ENCODE measurements at places on chromosomes 12 and 14.
A peak's percentile ranks its signal among the peaks of the same experiment; 100 is the strongest.

- DNase-seq, result peak; percentile 2
Measured at GRCh38 chr14:44107156-44107555, 399.9 kb downstream of the FSCB start.

- DNase-seq, result no peak
Measured at GRCh38 chr12:52275686-52276085, 1.2 kb downstream of the KRT86 start.

GRCh38 chr12:31297572-31298514, 28.1 kb downstream of the SINHCAF start:
- DNase-seq, result no peak

GRCh38 chr14:63477556-63477955, 65.6 kb downstream of the PPP2R5E start:
- DNase-seq, result no peak

DNA sequence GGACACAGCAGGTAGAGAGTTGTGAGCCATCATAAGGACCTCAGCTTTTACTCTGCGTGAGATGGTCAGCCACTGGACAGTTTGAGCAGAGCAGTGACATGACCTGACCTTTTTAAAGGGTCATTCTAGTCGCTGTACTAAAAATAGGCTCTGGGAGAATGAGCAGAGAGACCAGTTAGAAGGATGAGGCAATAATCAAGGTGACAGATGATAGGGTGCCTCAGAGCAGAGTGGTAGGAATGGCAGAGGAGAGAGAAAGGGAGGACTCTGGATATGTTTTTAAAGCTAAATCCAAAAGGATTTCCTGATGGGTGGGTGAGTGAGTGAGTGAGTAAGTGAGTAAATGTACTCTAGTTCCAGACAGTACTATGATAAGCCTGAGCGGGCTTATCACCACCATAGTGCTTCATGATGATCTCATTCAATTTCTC, 83.6 kb upstream of the ARHGAP5 start:
- DNase-seq, result no peak

DNA sequence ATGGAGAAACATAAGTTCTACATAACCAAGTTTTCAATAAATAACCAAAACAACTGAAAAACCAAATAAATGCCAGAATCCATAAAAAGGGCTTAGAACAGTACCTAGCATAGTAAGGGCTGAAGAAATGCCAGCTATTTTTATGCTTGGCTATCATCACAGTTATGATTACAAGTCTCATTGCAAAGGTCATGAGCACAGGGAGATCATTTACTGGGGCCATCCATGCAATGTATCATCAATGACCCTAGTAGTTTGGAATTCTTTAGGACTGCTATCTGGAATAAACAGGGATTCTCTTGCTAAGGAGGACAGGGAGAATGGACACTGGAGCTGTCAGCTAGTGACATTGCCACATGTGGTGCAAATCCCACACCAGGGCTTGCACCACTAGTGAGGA, 92.5 kb upstream of the NAP1L1 start:
- no peak for DNase-seq

DNA sequence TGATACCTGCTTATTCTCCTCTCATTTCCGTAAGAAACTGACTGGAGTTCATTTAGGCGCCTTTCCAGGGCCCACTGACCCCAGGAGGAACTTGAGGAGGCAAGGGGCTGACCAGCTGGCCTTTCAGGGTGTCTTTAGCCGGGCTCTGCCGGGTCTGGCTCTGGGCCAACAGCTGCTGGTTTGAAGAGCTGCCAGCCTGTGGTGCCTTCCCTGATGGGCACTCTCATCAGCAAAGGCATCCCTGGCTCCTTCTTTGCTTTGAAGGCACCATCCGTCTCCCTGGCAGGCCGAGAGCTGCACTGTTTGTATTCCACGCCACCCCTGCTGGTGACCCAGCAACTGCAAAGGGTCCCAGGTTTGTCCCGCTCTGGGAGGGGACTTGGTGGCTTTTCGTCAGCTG, 42.0 kb downstream of the IQSEC3 start:
- DNase-seq, result no peak

DNA sequence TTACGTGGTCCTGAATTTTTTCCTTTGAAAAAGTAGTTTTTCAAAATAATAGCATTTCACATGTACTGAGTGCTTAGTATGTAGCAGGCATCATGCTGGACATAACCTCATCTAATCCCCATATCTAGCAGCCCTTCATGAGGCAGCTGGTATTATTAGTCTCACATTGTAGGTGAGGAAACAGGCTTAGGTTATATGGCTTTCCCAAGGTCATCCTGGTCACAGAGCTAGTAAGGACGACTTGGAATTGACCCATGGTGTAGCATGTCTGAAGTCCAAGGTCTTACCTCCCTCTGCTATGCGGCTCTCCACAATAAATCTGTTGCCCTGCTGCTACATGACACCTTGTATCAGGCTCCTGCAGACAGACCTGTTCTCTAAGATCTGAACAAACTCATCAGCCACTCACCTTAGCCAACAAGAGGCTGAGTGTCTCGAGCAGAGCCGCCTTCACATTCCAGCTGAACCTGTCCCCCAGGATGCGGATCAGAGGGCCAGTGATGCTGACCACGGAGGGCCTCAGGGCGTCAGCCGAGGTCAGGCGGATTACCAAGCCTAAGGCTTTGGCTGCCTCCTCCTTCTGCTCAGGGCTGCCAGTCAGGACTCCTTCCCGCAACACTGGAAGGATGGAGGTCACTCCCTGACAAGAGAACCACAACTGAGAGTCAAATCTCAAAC, 19.7 kb upstream of the RAB35 start:
- no peak for DNase-seq

DNA sequence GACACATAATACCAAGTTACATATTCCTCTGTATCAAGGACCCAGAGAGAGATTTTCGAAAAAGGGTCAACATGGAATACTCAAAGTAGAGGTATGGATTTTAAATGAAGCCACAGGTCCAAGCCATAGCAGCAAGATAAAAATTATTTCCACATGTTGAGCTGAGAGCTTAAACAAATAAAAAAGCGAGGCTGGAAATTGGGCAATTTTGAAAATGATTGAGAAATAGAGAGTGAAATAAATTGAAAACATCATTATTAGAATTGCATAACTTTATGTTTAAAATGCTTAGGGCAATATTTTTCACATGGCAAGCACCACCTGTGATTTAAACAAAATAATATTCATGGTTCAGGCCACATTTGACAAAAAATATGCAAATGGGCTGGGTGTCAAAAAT, 1251.0 kb upstream of the USP15 start:
- no peak for DNase-seq

Data from RKO (cell line).